ENCODE measurements at places on chromosomes 3 and 15. TPM values are rescaled to one million over a fixed set of nuclear protein-coding genes. Genes with fewer than 3 reads are reported as not detected.

DNA sequence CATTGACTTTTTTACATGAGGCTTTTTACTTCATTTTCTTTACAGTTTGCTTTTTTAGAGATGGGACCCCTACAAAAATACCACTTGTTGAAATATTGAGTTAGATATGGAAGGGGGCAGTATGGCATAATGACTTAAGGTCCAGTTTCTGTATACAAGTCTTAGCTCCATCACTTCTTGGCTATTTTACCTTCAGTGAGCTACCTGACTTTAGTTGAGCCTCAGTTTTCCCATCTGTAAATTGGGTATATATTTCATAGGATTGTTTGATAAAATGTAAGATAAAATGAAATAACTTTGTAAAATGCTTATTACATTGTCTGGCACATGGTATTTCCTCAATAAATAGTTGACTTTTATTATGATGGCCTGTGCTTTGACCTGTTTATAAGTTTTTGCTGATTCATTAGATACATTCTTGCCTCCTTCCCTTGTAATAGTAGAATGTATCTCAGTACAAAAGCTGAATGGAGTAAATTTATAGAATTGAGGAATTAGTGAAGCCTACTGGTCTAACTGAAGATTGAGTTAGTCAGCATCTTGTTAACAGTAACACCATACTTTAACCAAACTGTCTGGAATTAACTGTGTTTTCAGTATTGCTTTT lies 27.6 kb downstream of the TBC1D23 start:
- DNase-seq, result no peak
- peaks cover 20% of the 10 kb centered on the region for H3K36me3 ChIP-seq
- H3K4me3 ChIP-seq, result no peak overlapping the region
- H3K4me1 ChIP-seq, result no peaks in the 10 kb centered on the region
- no peaks in the 10 kb centered on the region for H3K27me3 ChIP-seq

GRCh38 chr3:104547031-104547430 lies 819.7 kb upstream of the ALCAM start:
- no peak for DNase-seq
- no peak overlapping the region for H3K4me3 ChIP-seq
- no peak overlapping the region for H3K27ac ChIP-seq
- no peaks in the 10 kb centered on the region for H3K27me3 ChIP-seq

GRCh38 chr3:150740733-150741496 lies 22.1 kb downstream of the SIAH2 start:
- no peaks in the 10 kb centered on the region for H3K27me3 ChIP-seq
- no peak for DNase-seq
- H3K4me3 ChIP-seq, result no peak overlapping the region
- peaks cover 22% of the 10 kb centered on the region for H3K4me1 ChIP-seq
- H3K27ac ChIP-seq, result no peak overlapping the region

MAP6D1 gene
- total RNA-seq, result 0.55 TPM

MAGEL2 gene
- 0.54 TPM for total RNA-seq

CPA3 gene
- 2.6 TPM for total RNA-seq

SLC6A1 gene
- total RNA-seq, result 0.28 TPM

GRCh38 chr3:38110314-38111050 lies 26.4 kb downstream of the ACAA1 start:
- no peaks in the 10 kb centered on the region for H3K4me1 ChIP-seq
- no peaks in the 10 kb centered on the region for H3K27me3 ChIP-seq
- H3K4me3 ChIP-seq, result no peak overlapping the region
- H3K27ac ChIP-seq, result no peak overlapping the region
- H3K36me3 ChIP-seq, result no peaks in the 10 kb centered on the region

DNA sequence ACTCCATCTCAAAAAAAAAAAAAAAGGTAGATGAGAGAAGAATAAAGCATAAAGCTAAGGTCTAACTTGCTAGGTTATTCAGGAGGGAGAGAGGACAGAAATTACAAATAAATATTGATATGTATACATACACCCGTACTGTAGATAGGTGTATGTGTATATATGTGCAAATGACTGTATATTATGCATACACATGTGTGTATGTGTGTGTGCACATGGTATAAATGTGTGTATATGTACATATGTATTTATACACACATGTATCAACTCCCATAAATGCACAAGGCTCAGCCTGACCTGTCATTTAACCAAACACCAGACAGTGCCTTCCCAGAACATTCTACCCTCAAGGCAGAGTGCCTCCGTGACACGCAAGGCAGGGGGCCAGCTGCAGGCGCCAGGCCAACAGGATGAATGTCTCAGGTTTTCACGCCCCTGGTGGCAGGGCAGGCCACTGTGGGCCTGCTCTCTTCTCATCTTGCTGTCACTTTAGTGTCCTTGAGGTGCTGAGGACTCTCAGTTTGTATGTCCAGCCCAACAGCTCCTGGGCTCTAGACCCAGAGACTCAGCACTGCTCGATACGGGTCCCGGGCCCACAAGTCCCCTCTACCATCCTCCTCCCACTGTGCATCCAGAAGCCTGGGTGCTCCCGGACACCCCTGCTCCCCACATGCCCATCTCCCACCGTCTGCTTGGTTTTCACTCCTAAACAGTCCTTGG lies 40.4 kb downstream of the TM2D3 start:
- no peak for DNase-seq
- H3K36me3 ChIP-seq, result no peaks in the 10 kb centered on the region
- no peak overlapping the region for H3K27ac ChIP-seq
- no peaks in the 10 kb centered on the region for H3K27me3 ChIP-seq
- H3K4me1 ChIP-seq, result peaks cover 24% of the 10 kb centered on the region

DNA sequence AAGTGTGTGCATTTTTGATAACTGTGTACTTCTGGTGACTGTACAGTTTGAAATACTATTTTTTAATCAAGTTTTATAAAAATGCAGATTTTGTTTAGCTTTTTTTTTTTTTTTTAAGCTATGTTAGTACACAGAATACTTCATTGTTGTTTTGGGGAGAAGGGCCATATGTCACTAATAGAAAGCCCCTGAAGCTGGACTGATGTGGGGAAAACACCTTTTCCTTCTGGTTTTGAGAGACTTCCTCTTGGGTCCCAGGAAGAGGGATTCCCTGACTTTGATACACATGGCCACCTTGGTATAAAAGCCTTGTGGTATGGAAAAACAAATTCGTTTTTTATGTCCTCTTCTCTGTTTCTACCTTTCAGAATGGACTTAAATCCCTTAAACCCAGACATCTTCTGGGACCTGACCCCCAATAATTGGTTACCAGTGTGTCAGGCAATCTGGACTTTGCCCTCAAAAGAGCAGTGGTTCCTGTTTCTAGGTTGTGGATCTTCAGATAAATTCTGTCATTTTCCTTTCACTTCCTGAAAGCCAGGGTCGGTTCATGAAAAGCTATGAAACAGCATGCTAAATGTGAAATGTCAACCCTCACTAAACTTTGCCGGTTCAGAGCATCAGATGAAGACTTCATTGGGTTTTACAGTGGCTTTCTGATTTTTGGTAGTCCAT lies 31.1 kb upstream of the BLOC1S6 start:
- H3K27me3 ChIP-seq, result no peaks in the 10 kb centered on the region
- no peaks in the 10 kb centered on the region for H3K36me3 ChIP-seq
- no peaks in the 10 kb centered on the region for H3K4me1 ChIP-seq
- H3K27ac ChIP-seq, result no peak overlapping the region

GRCh38 chr3:61903931-61904657 lies 342.7 kb downstream of the PTPRG start:
- H3K4me3 ChIP-seq, result no peak overlapping the region
- peak overlapping the region; percentile 71 for H3K27ac ChIP-seq
- H3K27me3 ChIP-seq, result no peaks in the 10 kb centered on the region
- DNase-seq, result peak; percentile 68
- H3K4me1 ChIP-seq, result peaks cover 18% of the 10 kb centered on the region

GOLGA6A gene
- not detected for total RNA-seq

- no peak for DNase-seq
- H3K4me3 ChIP-seq, result no peak overlapping the region
- no peaks in the 10 kb centered on the region for H3K27me3 ChIP-seq
- H3K27ac ChIP-seq, result no peak overlapping the region
- H3K4me1 ChIP-seq, result peaks cover 27% of the 10 kb centered on the region
These were observed 84.1 kb downstream of the DHX36 start for GRCh38 chr3:154240235-154240634.

DNA sequence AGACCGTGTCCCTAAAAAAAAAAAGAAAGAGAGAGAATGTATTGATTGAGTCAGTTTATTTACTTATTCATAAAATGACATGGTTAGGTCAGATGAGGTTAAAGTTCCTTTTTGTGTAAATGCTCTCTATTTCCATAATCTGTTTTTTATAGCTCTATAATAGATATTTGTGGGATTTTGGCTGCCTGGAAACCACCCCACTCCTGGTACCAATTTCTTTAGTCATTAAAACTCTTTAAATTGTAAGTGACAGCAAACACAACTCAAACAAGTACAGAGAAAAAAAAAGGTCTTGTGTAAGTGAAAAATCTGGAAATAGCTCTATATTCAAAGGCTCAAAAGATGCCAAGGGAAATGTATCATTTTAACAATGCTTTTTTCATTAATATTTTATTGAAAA lies 11.0 kb upstream of the PPP4R2 start:
- H3K27ac ChIP-seq, result no peak overlapping the region
- no peak overlapping the region for H3K4me3 ChIP-seq
- no peaks in the 10 kb centered on the region for H3K27me3 ChIP-seq
- DNase-seq, result no peak
- no peaks in the 10 kb centered on the region for H3K4me1 ChIP-seq

TNFAIP8L3 gene
- total RNA-seq, result 6.1 TPM

ARGFX gene
- not detected for total RNA-seq

DNA sequence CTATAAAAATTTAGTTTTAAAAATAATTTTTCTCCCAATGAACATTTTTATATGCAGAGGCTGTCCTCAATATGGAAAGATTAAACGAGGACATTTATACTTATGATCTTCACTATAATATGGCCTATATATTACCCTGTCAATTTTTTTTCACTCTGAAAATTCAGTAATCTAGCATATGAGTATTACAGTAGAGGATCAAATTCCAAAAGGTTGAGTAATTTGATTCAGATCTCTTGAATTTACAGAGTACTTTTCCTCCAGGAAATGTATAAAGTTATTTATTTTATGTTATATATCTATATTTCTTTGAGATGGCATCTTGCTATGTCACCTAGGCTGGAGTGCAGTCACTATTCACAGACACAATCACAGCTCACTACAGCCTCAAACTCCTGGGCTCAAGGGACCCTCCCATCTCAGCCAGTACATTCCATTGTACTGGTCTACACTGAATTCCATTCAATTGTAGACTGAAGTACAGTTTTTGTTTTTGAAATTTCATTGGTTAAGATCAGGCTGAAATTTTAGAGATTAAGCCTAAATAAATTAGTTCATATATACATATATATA lies 16.3 kb upstream of the TRPM7 start:
- H3K4me1 ChIP-seq, result no peaks in the 10 kb centered on the region
- no peak overlapping the region for H3K27ac ChIP-seq
- no peaks in the 10 kb centered on the region for H3K27me3 ChIP-seq

DNA sequence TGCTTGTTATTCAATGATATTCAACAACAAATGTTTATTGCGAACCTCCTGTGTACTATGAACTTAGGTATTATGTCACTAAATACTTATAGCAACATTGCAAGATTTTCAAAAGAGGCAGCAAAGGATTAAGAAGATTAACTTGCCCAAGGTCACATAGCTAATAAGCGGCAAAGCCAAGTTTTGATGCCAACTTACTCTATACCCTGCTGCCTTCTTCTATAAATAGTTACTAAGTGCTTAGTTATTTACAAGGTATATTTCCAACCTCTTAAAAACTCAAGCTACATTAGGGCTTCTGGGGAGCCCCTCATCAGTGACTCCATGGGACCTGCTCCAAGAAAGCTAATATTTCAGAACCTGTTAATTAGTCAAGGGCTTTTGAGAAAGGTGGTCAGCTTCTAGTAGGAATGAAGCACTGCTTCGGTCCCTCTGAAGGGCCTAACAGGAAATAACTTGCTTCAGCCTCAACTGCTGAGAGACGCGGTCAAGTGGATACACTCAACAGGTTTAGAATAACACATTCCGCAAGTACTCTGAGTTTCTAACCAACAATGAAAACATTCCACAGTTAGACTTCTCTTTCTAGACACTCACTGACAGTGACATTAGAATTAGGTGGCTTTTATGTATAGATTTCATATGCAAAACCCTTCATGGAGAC lies 125.5 kb downstream of the DGKG start:
- DNase-seq, result no peak
- no peaks in the 10 kb centered on the region for H3K27me3 ChIP-seq
- H3K4me1 ChIP-seq, result no peaks in the 10 kb centered on the region
- H3K27ac ChIP-seq, result no peak overlapping the region

CCR2 gene
- 1.6 TPM for total RNA-seq

- DNase-seq, result no peak
- no peak overlapping the region for H3K4me3 ChIP-seq
- no peak overlapping the region for H3K27ac ChIP-seq
- H3K27me3 ChIP-seq, result peaks cover 4% of the 10 kb centered on the region
- H3K4me1 ChIP-seq, result peaks cover 8% of the 10 kb centered on the region
These were observed 16.2 kb upstream of the SLC6A6 start for GRCh38 chr3:14386254-14386653.

DNA sequence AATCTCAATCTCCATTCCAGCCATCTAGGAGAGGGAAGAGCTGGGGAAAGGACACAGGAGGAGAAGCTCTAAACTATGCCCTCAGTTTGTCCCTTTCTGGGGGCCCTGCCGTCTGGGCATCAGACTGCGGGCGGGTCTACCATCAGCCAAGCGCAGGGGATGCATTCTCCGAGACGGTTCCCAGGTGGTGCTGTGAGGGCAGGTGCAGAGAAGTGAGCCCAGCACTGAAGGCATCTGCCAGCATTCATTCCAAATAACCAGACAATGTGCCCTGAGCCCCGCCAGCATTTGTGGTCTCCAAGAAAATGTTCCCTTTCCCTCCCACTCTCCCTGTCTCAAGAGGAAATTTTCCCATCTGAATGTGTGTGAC lies 265.7 kb downstream of the XXYLT1 start:
- H3K27me3 ChIP-seq, result peaks cover 3% of the 10 kb centered on the region
- no peak overlapping the region for H3K4me3 ChIP-seq
- H3K36me3 ChIP-seq, result no peaks in the 10 kb centered on the region
- no peak overlapping the region for H3K27ac ChIP-seq
- DNase-seq, result no peak

OGG1 gene
- total RNA-seq, result 32.8 TPM

DNA sequence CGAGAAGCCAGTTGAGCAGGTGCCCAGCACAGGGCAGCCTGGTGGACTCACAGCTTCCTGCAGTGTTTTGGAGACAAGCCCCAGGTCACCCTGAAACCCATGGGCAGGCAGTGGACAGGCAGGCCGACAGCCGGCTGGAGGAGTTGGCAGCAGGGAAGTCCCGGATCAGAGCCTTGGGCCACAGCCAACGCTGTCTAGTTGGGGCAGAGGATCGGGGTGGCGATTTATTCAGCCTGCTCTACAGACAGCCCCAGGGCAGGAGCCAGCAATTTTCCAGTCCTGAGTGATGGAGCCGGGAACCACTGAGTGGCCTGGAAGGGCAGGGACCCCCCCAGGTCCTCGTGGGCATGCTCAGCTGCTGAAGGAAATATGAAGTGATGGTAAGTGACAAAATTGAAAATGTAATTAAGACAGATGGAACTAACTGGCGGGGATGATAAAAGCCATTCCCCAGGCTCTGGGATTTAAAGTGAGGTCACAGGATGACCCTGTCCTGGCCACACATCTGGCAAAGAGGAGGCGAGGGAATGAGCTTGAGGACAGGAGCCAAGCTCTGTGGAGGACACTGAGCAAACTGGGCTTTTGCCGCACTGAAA lies 34.4 kb upstream of the TBC1D21 start:
- no peak overlapping the region for H3K27ac ChIP-seq
- H3K36me3 ChIP-seq, result no peaks in the 10 kb centered on the region
- peak; percentile 70 for DNase-seq
- peaks cover 4% of the 10 kb centered on the region for H3K27me3 ChIP-seq
- no peak overlapping the region for H3K4me3 ChIP-seq

TOP2B gene
- 115 TPM for total RNA-seq

- H3K4me1 ChIP-seq, result peaks cover 24% of the 10 kb centered on the region
- H3K27ac ChIP-seq, result peak overlapping the region; percentile 24
- no peak overlapping the region for H3K4me3 ChIP-seq
These were observed 188.4 kb upstream of the THRB start for GRCh38 chr3:24683090-24683489.

All from sigmoid colon (tissue), 7 donors.